ENCODE measurements at places on chromosomes 2 and 18.

- DNase-seq, result no peak
Measured at GRCh38 chr2:74225698-74226459, 27.5 kb downstream of the MTHFD2 start.

- DNase-seq, result no peak
Measured at GRCh38 chr2:24511894-24512293, 20.8 kb downstream of the NCOA1 start.

- DNase-seq, result no peak
Measured at GRCh38 chr18:59011786-59012185, 127.9 kb upstream of the SEC11C start.

GRCh38 chr2:30692829-30693275 lies 114.4 kb downstream of the CAPN13 start:
- DNase-seq, result no peak

DNA sequence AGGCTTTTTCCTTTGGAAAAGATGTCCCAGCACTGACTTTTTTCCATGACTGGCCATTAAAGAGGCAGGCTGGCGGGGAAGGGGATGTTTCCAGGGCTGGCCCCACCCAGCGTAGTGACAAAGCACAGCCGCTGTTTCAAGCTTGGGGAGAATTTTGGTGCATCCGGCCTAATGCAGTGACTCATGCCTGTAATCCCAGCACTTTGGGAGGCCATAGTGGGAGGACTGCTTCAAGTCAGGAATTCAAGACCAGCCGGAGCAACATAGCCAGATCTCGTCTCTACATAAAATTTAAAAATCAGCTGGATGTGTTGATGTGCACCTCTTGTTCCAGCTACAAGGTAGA lies 78.0 kb upstream of the SH3BP4 start:
- DNase-seq, result no peak

DNA sequence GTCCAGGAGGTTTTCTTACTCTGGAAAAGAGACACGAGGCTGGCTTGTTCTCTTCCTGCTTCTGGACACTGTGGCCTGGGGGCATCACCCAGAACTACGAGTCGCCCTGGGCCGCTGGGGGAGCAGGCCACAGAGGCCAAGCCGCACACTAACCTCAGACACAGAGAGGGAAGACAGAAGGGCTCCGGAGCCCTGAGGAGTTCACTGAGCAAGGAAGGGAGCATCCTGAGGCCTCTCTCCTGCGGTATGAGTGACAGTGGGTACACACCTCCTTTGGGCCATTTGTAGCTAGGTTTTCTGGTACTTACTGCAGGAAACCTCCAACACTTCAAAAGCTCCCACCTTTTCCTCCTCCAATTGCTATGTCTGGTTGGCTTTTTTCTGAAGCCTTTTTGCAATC lies 494.1 kb downstream of the DLGAP1 start:
- no peak for DNase-seq

DNA sequence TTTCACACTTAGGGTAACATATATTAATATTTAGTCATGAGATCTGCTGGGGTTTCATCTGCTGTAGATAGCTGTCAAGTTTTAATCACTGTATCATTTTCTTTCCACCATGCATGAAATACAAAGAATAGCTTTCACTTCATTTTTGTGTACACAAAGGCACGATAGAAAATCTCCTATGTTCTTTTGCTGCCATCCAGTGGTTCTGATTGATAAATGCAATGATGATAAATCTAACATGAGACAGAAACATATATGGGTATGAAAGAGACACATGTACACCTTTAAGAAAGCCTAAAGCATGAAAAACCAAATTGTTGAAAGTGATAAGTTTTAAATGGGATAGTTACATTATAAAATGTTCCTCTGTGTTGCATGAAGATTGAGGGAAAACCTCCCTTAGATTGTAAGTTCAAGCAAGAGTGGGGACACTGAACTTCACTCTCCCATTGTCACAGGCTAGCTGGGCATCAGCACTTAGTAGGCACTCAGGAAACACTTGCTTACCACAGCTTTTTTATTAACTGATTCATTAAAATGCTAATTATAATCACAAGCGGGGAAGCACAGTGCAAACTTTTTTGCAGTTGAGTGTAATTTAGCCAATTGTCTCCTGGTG lies 31.2 kb downstream of the C1D start:
- no peak for DNase-seq

GRCh38 chr2:8680822-8681760 lies 765 bp upstream of the ID2 start:
- peak; percentile 79 for DNase-seq

GRCh38 chr2:106866641-106867040 lies 19.3 kb downstream of the ST6GAL2 start:
- DNase-seq, result no peak

- DNase-seq, result no peak
Measured at GRCh38 chr2:122639711-122640110, 884.3 kb downstream of the TSN start.

DNA sequence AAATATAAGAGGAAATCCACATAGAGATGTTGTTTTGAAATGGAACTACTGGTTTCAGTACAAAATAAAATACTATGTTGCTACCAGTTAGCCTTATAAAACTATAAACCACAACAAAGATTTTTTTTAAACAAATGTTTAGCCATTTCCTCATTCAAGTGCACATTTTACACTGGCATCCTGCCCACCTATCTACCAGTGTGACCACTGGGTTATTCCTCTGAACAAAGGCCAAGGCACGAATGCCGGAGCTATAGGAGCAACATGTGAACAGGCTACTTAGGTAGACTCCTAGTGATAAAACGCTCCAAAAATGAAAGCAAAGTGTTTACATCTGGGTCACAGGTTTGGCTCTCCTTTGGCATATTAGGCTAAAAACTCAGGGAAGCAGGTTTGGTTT lies 31.8 kb upstream of the SULT1C4 start:
- no peak for DNase-seq

- no peak for DNase-seq
Measured at GRCh38 chr2:118091631-118092030, 3.4 kb downstream of the INSIG2 start.
